Stimulated activated CD8-positive, alpha-beta memory T cell treated with anti-CD3 and anti-CD28 coated beads, Interleukin-4, amount 100 ng/mL, for 1 hour (primary cell): ENCODE measurements at places on chromosomes 4 and X.

DNA sequence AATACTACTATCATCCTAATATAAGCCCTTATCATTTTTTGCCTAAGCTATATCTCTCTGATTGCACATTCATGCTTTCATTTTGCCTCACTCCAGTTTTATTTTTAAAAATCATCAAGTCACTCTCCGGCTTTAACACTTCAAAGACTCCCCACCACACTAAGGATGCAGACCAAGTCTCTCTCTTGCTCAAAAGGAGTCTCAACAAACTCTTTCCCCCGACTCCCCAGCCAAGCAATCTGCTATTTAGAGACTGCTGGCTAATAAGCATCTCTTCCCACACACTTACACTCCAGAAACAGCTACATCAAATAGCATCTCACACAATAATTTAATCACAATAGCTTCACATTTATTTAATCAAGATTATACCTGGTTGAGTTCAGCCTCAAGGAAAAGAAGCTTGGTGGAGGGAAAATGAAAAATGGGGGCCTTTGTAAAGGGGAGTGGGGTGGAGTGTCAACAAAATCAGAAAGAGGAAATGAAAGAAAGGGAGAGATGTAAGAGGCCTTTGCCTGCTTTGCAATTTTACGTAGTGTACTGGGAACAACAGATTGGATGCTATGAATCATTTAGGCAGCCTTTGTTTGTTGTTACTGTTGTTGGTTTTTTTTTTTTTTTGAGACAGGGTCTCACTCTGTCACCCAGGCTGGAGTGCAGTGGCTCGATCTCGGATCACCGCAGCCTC, 104.1 kb upstream of the MCF2 start:
- DNase-seq = no peak

DNA sequence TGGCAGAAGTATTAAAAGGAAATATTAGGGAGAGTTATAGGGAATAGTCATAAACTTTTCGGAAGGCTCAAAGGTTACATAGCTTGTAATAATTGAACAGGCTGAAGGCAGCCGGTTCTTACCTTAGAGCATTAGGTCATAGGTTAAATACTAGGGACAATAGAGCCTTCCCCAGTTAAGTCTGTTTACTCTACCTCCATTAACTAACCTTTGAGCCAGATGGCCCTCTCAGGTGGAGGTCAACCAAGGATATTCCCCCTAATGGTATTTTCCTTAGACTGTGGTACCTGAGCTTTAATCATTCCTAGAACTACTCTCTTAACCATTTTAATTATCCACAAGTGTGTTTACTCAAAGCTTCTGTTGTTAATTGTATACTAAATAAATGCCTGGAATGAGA, 920.9 kb upstream of the PABPC4L start:
- DNase-seq = no peak

DNA sequence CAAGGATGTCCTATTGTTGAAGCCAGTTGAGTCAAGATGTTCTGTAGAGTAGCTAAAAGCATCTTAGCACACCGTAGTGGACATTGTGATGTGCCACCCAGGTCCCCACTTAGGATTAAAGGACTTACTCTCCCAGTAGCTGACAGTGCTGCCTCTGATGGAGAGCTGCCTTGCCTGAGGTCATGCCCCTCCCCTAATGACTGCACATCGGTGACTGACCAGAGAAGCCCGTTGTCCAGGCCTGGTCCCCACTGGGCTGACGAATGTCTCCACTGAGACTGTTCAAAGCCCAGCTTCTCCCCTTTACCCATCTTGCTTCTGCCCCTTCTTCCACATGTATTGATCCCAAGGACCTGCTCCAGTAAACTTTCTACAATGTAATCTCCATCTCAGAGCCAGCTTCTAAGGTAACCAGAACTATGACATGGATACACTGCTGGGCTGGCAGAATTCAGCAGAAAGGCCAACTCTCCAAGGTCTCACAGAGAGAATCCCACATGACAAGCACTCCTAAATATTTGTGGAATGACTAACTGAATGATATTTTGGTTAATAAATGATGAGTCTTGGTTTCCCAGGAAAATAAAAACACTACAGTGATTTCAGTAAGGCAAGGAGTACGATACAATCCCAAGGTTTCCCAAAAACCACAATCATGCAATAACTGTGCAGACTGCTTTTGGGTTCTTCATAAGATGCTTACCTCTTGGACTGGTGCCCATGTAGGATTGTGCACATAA, 82.4 kb upstream of the TMEM150C start:
- no peak for DNase-seq

- DNase-seq = no peak
These were observed at the start of the genes HMGN5 and SH3BGRL for GRCh38 chrX:81201671-81202455. Gene HMGN5 (minus strand): TSS chrX:81201913. CDS start chrX:81121549, 80,364 bp downstream. Gene SH3BGRL (plus strand): TSS chrX:81202102. CDS start chrX:81202201, 99 bp downstream.
